ENCODE measurements at places on chromosomes 11 and 22.

DNA sequence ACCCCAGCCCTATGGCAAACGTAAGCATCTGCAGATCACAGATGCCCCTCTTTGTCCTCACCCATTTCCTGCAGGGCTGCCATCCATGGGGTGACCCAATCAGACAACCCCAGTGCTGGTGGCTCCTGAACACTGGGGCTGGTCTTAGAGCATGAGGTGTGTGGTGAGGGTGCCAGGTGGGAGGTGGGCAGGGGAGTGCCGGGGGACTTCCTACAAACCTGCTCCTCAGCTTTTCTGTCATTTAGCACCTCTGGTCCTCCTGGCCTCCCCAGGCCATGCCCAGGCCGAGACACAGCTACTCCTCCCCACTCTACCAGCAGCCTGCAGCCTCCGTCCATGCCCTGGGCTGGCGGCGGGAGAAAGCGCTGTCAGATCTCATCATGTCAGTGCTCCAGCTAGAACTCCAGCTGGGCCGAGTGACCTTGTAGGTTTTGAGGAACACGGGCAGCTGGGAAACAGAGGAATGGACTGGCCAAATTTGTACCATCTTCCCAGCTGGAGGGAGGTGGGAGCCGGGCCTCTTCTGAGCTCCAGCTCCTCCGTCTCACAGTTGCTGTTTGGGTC lies 157.7 kb upstream of the NECTIN1 start:
- DNase-seq = no peak

GRCh38 chr22:39559456-39560105 lies 11.0 kb upstream of the CACNA1I start:
- DNase-seq = no peak

GRCh38 chr11:70871881-70872280 lies 380.5 kb downstream of the SHANK2 start:
- no peak for DNase-seq

DNA sequence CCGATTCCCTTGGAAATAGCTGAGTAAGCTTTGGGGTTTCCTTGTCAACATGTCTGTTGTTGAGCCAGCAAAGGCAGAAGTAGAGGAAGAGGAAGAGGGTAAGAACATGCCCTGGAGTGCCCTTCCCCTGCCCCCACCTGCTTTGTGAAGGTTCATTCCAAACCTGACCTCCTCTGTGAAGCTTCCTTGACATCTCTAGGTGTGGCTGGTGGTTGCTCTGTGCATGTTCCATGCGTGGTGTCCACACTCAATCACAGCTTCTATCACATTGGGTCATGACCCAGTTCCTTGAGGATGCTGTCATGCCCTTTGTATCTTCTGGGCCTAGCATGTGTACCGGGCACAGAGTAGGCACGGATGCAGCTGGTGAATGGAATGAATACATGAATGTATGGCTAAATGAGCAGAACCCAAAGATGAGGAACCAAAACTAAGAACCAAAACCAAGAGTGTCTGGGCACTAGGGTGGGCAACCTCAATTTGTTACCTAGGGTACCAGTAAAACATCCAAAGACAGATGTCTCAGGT lies 23.7 kb upstream of the FXYD6 start:
- no peak for DNase-seq

- no peak for DNase-seq
Measured at GRCh38 chr22:39454385-39454871, 2.4 kb upstream of the MGAT3 start.

- DNase-seq = no peak
Measured at GRCh38 chr11:125768336-125769046, 10.1 kb downstream of the PATE2 start.

DNA sequence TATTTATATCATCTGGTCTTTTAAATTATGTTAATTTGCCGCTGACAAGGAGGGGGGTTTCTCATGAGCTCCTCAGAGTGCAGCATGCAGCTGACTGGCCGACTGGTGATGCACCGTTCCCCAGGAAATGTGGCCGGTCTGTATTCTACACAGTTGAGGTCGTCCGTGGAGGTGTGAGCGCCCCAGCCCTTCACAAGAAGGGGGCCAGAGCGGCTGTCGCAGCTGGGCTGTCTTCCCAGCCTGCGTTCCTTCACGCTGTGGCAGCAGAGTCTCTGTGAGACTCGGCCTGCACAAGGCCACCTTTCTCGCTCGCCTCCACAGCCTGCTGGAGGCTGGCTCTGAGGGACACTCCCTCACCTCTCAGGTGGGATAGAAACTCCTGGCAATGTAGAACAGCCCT lies 43.2 kb downstream of the AP2A2 start:
- DNase-seq = no peak

DNA sequence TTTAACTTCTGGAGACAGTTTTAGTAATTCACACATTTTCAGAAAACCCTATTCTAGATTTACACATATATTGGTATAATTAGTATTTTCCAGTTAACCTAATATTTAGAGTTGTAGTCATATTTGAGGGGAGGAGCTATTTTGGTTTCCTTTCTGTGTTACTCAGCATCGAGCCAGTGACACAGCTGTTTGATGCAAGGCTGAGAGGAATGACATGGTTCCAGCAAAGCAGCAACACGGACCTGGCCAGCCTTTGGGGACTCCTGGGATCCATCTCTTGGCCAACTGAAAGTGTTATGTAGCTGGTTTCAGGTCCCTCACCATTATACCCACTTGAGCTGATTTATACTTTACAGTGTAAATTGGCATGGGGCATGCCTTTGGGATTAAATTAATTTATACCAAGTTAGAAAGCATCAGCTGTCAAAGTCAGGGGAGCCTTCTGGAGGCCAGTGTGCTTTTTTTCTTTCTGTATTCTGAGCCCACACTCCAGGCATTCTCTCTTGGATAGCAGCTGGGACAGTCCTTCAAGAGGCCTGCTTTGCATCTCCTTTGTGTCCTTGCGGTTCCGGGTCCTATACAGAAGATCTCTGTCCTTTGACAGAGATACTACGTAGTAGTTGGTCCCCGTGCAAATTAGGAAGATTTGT lies 91.3 kb upstream of the SLC25A18 start:
- no peak for DNase-seq

- no peak for DNase-seq
Measured at GRCh38 chr11:10461276-10461790, 6.3 kb downstream of the AMPD3 start.

DNA sequence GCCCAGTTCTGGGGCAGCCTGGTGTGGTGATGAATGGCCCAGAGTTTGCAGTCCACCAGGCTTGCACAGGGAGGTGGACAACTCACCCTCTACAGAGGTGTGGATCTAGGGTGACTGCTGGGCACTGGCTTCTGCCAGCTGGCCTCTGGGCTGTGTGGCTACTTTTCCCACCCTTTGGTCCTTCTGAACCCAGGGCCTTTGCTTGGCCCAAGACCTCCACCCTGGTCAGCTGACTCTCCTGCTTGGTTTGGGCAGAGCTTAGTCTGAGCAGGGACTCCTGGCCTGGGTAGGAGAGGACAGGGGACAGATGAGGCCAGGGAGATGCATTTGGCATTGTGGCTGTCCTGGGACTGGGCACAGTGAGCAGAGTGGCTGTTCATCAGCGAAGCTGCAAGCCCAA lies 83.0 kb upstream of the SHANK2 start:
- DNase-seq = no peak

DNA sequence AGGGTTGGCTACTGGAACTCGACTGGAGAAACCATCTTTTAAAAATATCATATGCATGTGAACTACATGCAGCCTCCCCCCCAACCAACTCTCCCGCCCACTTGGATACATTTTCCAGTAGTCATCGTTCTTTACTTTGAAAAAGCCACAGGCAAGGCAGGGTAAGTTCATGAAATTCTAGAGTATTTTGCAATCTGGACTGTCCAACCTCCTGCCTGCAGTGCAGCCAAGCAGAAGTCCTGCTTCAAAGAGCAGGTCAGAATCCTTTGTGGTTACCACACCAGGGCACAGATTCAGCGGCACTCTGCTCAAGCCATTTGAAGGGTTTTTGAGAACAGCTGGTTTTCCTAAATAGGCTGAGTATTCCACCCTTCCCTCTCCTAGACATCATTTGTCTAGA lies 12.1 kb downstream of the ELF5 start:
- peak; percentile 73 for DNase-seq

GRCh38 chr11:106457727-106458126 lies 380.3 kb downstream of the AASDHPPT start:
- peak; percentile 57 for DNase-seq

- no peak for DNase-seq
Measured at GRCh38 chr11:6778518-6778917, 4.3 kb upstream of the OR2AG1 start.

GRCh38 chr22:41446057-41446501 lies 522 bp downstream of the TOB2 start:
- no peak for DNase-seq

GRCh38 chr11:134574947-134575346 lies 162.9 kb upstream of the B3GAT1 start:
- no peak for DNase-seq

GRCh38 chr11:112759418-112759817 lies 201.8 kb upstream of the NCAM1 start:
- DNase-seq = no peak

DNA sequence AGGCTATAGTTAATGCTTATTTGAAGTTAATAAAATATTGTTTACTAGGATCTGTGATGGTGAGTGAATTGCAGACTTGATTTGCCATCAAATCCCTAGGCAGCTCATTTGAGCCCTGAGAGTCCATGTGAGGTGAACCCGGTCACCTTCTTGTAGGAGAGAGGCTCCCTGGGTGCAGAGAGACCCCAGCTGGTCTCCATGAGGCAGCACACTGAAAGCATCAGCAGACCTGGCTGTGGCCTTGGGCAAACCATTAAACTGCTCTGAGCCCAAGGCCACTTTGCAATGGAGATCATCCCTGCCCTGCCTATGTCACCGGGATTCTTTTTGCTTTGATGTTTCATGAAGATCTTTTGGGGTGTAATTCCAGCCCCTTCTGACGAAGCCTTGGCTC lies 125.2 kb downstream of the MICAL2 start:
- DNase-seq = no peak

- no peak for DNase-seq
Measured at GRCh38 chr22:45271667-45272201, 13.0 kb upstream of the UPK3A start.

DNA sequence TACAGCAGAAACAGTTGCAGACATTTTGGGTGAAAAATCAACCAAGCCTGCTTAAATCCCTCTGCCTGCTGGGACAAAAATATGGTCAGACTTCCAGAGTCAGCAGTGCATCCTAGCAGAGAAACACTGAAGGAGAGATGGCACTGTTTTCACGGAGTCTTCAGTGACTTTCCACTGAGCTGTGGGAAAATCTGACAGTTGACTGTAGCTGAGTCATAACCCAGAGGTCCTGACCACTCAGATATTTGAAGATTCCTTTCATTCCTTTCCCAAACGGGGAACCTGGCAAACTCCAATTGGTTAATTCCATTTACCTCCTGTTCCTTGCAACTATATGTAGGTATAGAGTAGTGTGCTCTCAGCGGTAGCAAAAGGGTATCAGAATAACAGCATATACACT lies 20.9 kb upstream of the UPB1 start:
- DNase-seq = peak; percentile 66
